ENCODE measurements at places on chromosomes 7 and 10. TPM values are rescaled to one million over a fixed set of nuclear protein-coding genes. Genes with fewer than 3 reads are reported as not detected.
A peak's percentile ranks its signal among the peaks of the same experiment; 100 is the strongest.

CYP2W1 gene
- not detected for total RNA-seq

DNA sequence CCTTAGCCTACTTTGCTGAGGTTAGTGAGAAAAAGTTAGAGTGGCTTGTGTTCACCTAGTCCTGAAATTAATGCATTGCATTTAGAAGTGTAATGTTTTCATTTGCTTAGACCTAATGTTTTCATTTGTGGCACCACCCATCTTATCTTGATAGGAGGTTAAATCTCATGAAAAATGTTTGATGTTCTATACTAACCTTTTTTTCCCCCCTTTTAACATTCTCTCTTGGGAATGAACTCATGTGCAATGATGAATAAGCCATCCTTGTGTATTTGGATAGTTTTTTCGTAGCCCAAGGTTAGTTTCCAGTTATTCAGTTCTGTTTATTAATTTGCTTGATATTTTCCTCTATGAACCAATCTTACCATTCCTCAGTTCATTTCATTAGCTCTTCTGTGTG, 2.8 kb downstream of the FHIP2A start:
- peak overlapping the region; percentile 54 for H3K4me3 ChIP-seq
- H3K27me3 ChIP-seq, result no peaks in the 10 kb centered on the region
- H3K4me1 ChIP-seq, result peaks cover 46% of the 10 kb centered on the region
- DNase-seq, result no peak
- H3K27ac ChIP-seq, result no peak overlapping the region

- no peak overlapping the region for H3K4me3 ChIP-seq
- H3K4me1 ChIP-seq, result peaks cover 38% of the 10 kb centered on the region
- no peaks in the 10 kb centered on the region for H3K27me3 ChIP-seq
- DNase-seq, result no peak
Measured at GRCh38 chr7:22990588-22990949, 23.4 kb downstream of the HYCC1 start.

DNA sequence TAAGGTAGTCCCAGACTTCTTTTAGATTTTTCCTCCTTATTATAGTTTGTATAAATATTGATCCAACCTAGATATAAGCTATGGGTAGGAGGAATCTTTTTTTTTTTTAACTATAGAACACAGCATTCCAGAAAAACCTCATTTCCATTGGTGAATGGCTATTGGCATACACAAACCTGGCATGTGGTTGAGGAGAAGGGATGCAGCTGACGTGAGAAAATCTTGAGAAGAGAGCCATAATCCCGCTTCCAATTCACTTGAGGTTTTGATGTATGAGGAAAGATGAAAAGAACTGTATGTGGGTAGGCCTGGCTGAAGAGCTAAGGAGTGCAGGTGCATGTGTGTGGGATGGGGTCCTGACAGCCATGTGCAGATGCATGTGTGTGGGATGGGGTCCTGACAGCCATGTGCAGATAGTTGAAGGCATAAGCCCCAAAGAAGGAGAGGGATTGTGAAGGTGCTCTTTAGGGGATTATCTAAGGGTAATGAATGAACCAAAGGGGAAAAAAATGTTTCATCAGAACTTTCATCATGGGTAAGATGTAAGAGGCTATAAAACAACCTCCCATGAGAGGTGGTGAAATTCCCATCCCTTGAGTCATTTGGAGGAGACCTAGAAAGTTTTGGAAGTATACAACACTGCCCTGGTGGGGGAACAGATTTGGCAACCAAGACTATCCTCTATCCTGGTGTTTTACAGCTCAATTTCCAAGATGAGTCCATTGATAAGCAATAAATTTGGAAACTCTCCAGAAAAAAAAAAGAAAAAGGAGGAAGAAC, 3.8 kb upstream of the PKD2L1 start:
- no peak for DNase-seq
- no peak overlapping the region for H3K27ac ChIP-seq
- peaks cover 8% of the 10 kb centered on the region for H3K4me1 ChIP-seq
- H3K4me3 ChIP-seq, result no peak overlapping the region
- H3K36me3 ChIP-seq, result no peaks in the 10 kb centered on the region
- peaks cover 31% of the 10 kb centered on the region for H3K27me3 ChIP-seq

DNA sequence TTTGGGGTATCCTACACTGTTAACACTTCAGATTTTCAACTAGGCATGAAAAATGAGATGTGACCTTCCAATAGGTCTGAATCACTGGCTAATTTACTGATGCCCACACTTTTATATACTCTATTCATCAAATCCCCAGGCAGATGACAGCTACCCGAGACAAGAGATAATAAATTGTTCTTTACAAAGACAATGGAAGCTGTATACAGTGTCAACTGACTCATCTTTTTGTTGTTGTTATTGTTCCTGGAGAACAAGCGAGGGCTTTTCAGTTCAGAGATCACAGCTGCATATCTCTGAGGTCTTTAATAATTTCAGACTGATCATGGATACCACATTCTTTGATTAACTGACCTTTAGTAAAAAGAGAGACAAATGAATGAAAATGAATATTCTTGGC, 228.9 kb downstream of the SDHAF3 start:
- H3K27me3 ChIP-seq, result no peaks in the 10 kb centered on the region
- H3K4me1 ChIP-seq, result no peaks in the 10 kb centered on the region

DNA sequence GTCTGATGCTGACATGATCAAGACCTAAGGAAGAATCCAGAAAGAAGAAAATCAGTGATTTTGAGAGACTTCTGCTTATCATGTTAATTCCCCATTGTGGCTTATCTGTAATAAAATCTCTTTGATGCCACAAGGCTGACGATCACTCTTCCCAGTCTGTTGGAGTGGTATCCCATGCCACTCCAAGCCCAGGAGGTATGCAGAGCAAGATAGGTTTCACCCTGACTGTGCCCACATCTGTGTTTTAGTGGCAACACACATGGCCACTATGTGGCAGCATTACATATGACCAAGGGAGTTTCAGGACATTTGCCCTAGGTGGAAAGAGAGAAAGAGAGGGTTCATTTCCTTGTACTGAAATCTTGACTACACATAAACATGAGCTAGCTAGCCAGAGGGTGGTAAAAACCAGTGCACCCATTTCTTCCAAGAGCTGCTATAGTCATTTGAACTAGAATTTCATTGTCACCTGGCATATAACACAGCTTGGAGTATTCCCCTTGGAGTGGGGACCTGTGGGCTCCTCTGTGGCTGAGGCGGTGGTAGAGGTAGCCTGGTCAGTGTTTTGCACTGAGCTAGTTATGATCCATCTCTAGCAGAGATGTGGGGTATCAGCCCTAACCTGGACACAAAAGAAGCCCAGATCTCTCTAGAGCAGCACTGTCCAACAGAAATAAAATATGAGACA, 20.8 kb downstream of the LAMB4 start:
- peaks cover under 1% of the 10 kb centered on the region for H3K27me3 ChIP-seq
- no peaks in the 10 kb centered on the region for H3K4me1 ChIP-seq
- H3K27ac ChIP-seq, result no peak overlapping the region
- DNase-seq, result peak; percentile 19
- no peak overlapping the region for H3K4me3 ChIP-seq
- H3K36me3 ChIP-seq, result no peaks in the 10 kb centered on the region

DNA sequence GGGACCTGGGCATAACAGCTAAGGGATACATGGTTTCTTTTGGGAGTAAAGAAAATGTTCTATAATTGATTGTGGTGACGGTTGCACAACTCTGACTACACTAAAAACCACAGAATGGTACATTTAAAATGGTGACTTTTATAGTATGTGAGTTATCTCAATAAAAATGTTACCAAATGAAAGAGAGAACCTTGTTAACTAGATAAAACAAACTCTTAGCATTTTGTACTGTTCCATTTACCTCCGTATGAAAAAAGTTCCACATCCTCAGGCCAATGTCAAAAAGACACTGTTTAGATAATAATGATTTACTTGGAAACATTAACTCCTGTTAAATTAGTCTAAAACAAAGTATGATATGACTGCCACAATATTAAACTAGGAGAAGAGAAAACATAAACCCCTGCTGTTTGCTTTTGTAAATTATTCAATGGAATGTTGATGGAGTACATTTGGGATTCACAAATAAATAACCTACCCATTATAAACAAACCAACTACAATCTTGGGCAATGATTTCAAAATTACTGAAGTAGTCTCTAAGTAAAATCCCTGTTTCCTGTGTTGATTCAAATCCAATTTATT, 60.7 kb downstream of the SMURF1 start:
- no peak overlapping the region for H3K27ac ChIP-seq
- H3K4me3 ChIP-seq, result no peak overlapping the region
- DNase-seq, result no peak
- H3K27me3 ChIP-seq, result no peaks in the 10 kb centered on the region

Measured in activated CD4-positive, alpha-beta T cell treated with anti-CD3 and anti-CD28 coated beads, Interleukin-2, amount 10 ng/mL, durations not matched to agents 7 days and 5 days (primary cell).